ENCODE measurements at places on chromosomes 4 and X.

GRCh38 chrX:135707880-135708279, 5.6 kb upstream of the CT45A1 start:
- DNase-seq = peak; percentile 16

DNA sequence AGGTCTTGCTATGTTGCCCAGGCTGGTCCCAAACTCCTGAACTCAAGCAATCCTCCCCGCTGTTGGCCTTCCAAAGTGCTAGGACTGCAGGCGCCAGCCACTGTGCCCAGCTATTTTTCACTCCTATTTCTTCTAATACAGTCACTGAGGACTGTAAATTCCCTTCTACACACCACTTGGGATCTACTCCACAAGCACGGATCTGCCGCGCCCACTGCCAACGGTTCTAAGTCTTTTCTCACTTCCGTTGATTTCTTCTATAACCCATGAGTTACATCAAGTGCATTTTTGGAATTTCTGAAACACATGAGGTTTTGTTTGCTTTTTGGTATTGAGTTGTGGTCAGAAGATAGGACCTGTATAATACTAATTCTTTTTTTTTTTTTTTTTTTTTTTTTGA, 48.6 kb downstream of the FAM53A start:
- DNase-seq = no peak

DNA sequence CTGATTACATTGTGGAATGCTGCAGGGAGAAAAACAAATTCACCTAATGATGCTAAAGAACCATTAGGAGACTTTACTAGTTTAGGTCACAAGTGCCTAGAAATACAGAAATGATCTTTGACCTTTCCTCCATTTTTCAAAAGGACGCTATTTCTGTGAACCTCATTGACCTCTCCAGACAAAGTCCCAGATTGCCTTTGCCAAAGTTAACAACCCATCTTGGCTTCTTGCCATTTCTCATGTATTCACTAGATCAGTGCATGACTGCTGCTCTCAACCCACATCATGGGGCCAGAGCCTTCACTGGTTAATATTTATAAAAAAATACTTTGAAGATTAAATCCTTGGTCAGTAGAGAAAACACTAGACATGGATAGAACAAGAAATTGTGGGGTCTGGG, 19.9 kb upstream of the AR start:
- DNase-seq = no peak

- DNase-seq = no peak
Measured at GRCh38 chr4:24056289-24056688, 166.4 kb upstream of the PPARGC1A start.

GRCh38 chr4:13174001-13174400, 310.1 kb downstream of the RAB28 start:
- DNase-seq = peak; percentile 24

DNA sequence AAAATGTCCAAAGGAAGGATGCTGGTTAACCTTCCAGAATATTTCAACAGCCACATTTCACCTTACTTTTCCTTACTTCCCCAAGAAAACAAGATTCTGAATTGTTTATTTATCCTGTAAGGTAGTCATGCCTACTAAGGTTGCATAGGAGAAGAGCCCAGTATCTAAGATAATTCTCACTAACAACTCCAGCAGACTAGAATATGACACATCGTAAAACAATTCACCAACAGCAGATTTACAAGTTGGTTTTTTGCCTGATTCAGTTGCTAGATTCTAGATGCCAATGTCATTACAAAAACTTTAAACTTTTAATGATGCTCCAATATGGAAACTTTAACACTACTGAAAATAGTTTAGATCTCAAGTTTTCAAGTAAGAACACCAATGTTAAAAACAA, 176.4 kb downstream of the IL13RA2 start:
- no peak for DNase-seq
